ENCODE measurements at places on chromosomes 12 and 14. TPM values are rescaled to one million over a fixed set of nuclear protein-coding genes. Genes with fewer than 3 reads are reported as not detected.

SYCP3 gene
- polyA plus RNA-seq = 0.48 TPM

DNA sequence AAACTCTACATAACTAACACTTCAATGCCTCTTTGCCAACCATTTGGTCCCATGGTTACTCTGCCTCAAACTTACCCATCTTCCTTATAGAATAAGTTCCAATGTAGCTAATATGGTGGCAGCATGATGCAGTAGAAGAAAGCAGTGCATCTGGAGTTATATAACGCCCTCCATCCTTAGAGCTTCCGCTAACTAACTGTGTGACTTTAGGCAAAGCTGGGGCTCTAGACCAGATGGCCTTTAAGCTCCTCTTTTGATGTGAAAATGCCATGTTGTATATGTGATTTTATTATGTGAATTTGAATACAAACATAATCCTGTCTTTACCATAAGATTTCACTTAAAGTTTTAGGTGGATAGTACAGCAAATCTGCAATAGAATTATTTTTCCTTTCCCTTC, 6.1 kb downstream of the ABCD2 start:
- no peaks in the 10 kb centered on the region for H3K27me3 ChIP-seq
- no peak for DNase-seq
- H3K36me3 ChIP-seq = no peaks in the 10 kb centered on the region
- peaks cover 5% of the 10 kb centered on the region for H3K4me1 ChIP-seq
- H3K4me3 ChIP-seq = no peak overlapping the region

CYP27B1 gene
- polyA plus RNA-seq = 0.20 TPM

GRCh38 chr14:103277931-103278330, 56.1 kb upstream of the EIF5 start:
- no peak for DNase-seq
- H3K4me1 ChIP-seq = peaks cover 37% of the 10 kb centered on the region
- no peak overlapping the region for H3K27ac ChIP-seq
- no peaks in the 10 kb centered on the region for H3K36me3 ChIP-seq
- peaks cover 89% of the 10 kb centered on the region for H3K27me3 ChIP-seq
- no peak overlapping the region for H3K4me3 ChIP-seq

AMIGO2 gene
- 10.8 TPM for polyA plus RNA-seq

TMEM253 gene
- 0.29 TPM for polyA plus RNA-seq

- DNase-seq = no peak
- no peak overlapping the region for H3K27ac ChIP-seq
- H3K4me1 ChIP-seq = peaks cover 8% of the 10 kb centered on the region
- no peak overlapping the region for H3K4me3 ChIP-seq
These were observed 11.7 kb downstream of the CSRNP2 start for GRCh38 chr12:51071663-51072062.

DNA sequence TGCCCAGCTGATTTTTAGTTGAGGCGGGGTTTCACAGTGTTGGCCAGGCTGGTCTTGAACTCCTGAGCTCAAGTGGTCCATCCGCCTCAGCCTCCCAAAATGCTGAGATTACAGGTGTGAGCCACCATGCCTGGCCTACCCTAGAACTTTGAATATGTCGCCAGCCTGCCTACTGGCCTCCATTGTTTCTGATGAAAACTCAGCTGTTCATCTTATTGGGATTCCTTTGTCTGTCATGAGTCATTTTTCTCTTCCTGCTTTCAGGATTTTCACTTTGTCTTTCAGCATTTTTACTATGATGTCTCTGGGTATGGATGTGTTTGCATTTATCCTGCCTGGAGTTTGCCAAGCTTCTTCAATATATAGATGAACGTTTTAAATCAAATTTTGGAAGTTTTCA, 8.1 kb upstream of the B3GNT4 start:
- no peak for DNase-seq
- H3K36me3 ChIP-seq = no peaks in the 10 kb centered on the region
- no peak overlapping the region for H3K27ac ChIP-seq

GRCh38 chr14:34539407-34540180, at the start of gene EAPP:
Gene EAPP, minus strand, starts transcription at chr14:34539701. Its CDS starts 73 bp downstream, at chr14:34539628.
- H3K4me3 ChIP-seq = peak within 1 kb of the TSS; percentile 84
- DNase-seq = peak; percentile 100
- H3K27ac ChIP-seq = peak within 1 kb of the TSS; percentile 96

All from spleen (tissue), 13 donors.